ENCODE measurements at places on chromosomes 4 and X. TPM values are rescaled to one million over a fixed set of nuclear protein-coding genes. Genes with fewer than 3 reads are reported as not detected.

The ELF4 gene
- total RNA-seq, result 6.4 TPM

The ADGRL3 gene
- 4.9 TPM for total RNA-seq

The DIPK2B gene
- 20.8 TPM for total RNA-seq

The RASL11B gene
- total RNA-seq, result 3.7 TPM

The NLGN3 gene
- 0.52 TPM for total RNA-seq

The PABPC4L gene
- 1.1 TPM for total RNA-seq

The HSFX1 gene
- total RNA-seq, result 2.3 TPM

The SPATA4 gene
- not detected for total RNA-seq

The HAUS7 gene
- 15.8 TPM for total RNA-seq

The SLC25A5 gene
- 205 TPM for total RNA-seq
